ENCODE measurements at places on chromosomes 5 and 9.
A peak's percentile ranks its signal among the peaks of the same experiment; 100 is the strongest.

GRCh38 chr5:119828541-119828940, 199.2 kb downstream of the FAM170A start:
- peak; percentile 5 for DNase-seq

DNA sequence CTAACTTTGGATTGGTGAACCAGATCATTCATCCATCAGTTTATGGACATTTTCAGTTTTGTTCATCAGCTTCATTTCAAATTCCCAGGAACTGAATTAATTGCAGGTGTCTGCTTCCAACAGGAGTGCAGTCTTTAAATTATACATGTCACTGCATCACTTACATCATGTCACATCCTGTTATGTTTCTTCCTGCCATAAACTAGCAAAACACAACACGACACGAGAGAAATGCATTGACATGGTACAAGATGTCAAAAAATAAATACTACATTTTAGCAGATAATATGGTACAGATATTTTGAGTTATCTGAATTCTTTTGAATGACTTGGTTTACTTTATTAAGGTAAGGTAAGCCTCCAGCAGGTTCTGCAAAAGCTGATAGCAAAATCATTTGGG, 415.5 kb downstream of the NR2F1-AS1 start:
- DNase-seq: no peak

- DNase-seq: no peak
Observed at GRCh38 chr9:138105561-138106505, 228.3 kb downstream of the CACNA1B start.

DNA sequence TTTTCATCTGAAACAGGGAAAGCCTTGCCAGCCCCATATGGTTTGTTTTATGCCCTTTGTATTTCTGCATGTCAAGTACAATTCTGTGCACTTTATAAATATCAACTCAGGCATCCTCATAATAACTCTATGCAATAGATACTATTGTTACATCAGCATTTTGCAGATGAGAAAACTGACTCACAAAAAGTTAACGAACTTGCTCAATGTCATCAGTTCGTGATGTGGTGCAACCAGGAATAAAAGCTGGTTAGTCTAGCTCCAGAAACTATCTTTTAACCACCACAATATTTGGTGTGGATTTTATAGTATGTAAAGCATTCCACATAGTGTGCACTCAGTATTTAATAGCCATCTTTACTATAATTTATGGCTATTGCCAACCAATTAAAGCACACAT, 134.9 kb downstream of the MRPS30 start:
- no peak for DNase-seq

All from kidney glomerular epithelial cell (primary cell).